ENCODE measurements at places on chromosomes 1 and 21. TPM values are rescaled to one million over a fixed set of nuclear protein-coding genes. Genes with fewer than 3 reads are reported as not detected.

The CLEC20A gene
- not detected for total RNA-seq

The FGR gene
- not detected for total RNA-seq

The MMEL1 gene
- 1.1 TPM for total RNA-seq

The SPOCD1 gene
- total RNA-seq, result 0.27 TPM

The OR2T34 gene
- not detected for total RNA-seq

The NBPF6 gene
- not detected for total RNA-seq

The KRTAP19-3 gene
- total RNA-seq, result not detected

The HPCAL4 gene
- total RNA-seq, result not detected

The PDZK1IP1 gene
- not detected for total RNA-seq

The MATN1 gene
- total RNA-seq, result not detected

The EPHA2 gene
- 141 TPM for total RNA-seq

The TMEM240 gene
- total RNA-seq, result 7.0 TPM

The CFAP107 gene
- not detected for total RNA-seq

The C1orf53 gene
- 3.5 TPM for total RNA-seq

The NOTCH2NLA gene
- 18.0 TPM for total RNA-seq

The CTTNBP2NL gene
- total RNA-seq, result 96.4 TPM

The S100A12 gene
- not detected for total RNA-seq

The NR5A2 gene
- 12.1 TPM for total RNA-seq

The C4BPA gene
- not detected for total RNA-seq

The RHD gene
- total RNA-seq, result not detected

The AMPD1 gene
- total RNA-seq, result not detected

The HSPA6 gene
- not detected for total RNA-seq

The TRIM67 gene
- not detected for total RNA-seq

The OR2T35 gene
- not detected for total RNA-seq

The CHIT1 gene
- total RNA-seq, result not detected

The AMY1A gene
- not detected for total RNA-seq

The RO60 gene
- 60.3 TPM for total RNA-seq

The OR2T11 gene
- total RNA-seq, result not detected

The SERTAD4 gene
- 11.9 TPM for total RNA-seq

The PRRX1 gene
- not detected for total RNA-seq

The CELA3B gene
- not detected for total RNA-seq

The KNCN gene
- total RNA-seq, result not detected

The SETDB1 gene
- 49.2 TPM for total RNA-seq

Data from endothelial cell of umbilical vein (primary cell).